ENCODE measurements at places on chromosomes 1 and 21.

GRCh38 chr1:42960566-42961311 lies 2.1 kb upstream of the SLC2A1 start:
- DNase-seq: no peak

GRCh38 chr21:26194811-26195251 lies 24.3 kb upstream of the APP start:
- no peak for DNase-seq

DNA sequence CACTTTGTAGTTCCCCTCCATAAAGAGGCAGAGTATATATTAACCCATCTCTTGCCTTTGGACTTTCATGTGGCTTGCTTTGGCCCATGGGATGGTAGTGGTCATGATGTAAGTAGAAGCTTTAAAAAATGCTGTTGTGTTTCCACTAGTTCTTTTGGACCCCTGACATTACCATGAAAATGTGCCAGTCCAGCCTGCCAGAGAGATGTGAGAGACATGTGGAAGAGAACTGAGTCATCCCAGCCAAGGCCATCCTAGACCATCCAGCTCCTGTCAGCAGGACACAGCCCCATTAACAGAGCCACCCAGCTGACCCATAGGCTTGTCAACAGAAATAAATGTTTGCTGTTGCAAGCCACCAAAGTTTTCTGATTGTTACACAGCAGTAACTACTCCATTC lies 3.9 kb upstream of the CD101 start:
- DNase-seq: no peak

- no peak for DNase-seq
Measured at GRCh38 chr1:40245686-40246085, 2.1 kb upstream of the TMCO2 start.
